Stimulated activated CD4-positive, alpha-beta T cell treated with anti-CD3 and anti-CD28 coated beads, Interleukin-2, amount 100 ng/mL, for 48 hours (primary cell): ENCODE measurements at places on chromosomes 12 and 14.

GRCh38 chr12:52334185-52334584 is 13.0 kb upstream of the KRT83 start:
- DNase-seq = no peak

GRCh38 chr14:80080601-80081000 is 130.7 kb downstream of the DIO2 start:
- no peak for DNase-seq

DNA sequence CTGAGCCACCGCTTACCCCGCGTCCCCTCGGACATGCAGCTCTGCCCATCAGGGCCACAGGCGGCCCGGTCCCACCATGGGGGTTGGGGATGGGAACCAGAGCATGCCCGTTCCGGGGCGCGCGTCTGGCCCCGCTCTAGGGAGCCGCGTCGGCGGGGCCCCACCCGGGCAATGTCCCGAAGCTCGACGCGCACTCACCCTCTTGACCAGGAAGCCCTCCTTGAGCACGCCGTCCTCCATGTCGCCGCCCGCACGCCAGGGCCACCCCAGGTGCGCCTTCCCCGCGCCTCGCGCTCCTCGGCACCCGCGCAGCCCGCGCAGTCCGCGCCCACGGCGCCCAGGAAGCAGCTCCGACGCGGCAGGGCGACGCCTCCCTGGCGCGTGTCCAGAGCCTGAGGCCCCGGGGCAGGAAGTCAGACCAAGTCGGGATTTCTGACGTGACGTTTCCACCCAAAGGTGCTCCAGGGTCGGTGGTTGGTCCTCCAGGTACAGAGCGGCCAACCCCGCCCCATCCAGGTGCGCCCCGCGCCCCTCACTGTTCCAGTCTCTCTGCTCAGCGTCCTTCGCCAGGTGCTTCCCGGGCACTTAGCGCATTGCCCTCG is at the start of gene PLEK2:
Gene PLEK2, minus strand, starts transcription at position 346 of the 602 bp plus-strand sequence. Its CDS starts 106 bp downstream, at position 240.
- peak; percentile 30 for DNase-seq

GRCh38 chr12:57042695-57043094 is 7.2 kb downstream of the MYO1A start:
- DNase-seq = no peak

DNA sequence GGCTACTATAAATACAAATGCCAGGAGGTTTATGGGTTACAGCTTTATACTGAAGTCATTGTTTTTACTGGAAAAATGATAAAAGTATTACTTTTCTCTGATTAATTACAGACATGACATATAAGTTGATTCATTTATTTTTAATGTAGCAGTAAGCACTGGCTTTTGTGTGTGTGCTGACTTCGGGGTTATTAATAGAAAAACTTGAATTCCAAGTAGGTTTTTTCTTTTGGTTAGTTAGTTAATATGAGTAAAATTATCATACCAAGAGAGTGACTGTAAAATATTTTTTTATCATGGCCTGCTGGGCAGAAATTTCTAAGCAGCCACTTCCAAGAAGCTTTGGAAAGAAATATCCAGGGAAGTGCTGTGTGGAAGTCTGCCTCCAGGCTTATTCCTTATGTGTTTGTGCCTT is 56.4 kb downstream of the IFT81 start:
- no peak for DNase-seq
